ENCODE measurements at places on chromosomes 3 and 15. TPM values are rescaled to one million over a fixed set of nuclear protein-coding genes. Genes with fewer than 3 reads are reported as not detected.

DNA sequence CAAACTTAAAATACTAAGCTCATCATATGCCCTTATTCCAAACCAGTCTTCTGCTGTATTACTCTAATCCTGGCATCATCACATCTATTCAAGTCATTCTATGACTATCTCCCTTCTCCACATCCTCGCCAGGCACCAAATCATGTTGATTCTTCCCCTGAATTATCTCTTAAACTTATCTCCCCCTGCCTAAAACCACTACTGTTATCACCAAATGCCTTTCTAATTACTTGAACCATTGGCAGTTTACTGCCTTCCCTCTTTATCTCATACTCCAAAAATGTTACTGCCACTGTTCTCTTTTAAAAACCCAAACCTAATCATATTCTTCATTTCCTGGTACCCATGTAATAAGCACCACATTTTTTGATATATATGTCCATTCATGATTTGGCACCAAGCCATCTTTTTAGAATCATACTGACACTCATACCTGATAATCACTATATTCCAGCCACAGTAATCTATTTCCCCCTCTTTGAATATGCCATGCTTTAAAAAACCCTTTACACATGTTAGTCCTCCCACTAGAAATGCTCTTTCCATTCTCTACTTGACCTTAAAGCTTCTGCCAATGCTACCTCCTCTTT lies 126.8 kb downstream of the PEAK1 start:
- DNase-seq = no peak

DNA sequence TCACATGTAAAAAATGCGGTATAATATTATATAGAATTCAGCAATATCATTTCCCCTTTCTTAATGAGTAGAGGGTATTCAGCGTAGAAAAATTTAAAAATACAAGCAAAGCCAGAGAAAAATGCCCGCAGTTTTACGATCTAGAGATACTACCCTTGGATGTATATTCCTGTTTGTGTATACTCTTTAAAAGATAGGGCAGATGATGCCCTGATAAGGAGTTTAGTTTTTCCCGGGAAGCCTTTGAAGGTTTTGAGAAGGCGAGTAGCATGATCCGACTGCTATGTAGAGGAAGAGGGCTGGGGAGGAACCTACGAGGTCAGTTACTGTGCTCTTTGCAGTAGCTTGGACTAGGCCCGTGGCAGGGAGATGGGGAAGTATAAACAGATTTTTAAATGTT lies 1.2 kb downstream of the YEATS2 start:
- DNase-seq = no peak

The CACNA2D2 gene
- 14.0 TPM for polyA plus RNA-seq

The SCN11A gene
- polyA plus RNA-seq = 0.54 TPM

DNA sequence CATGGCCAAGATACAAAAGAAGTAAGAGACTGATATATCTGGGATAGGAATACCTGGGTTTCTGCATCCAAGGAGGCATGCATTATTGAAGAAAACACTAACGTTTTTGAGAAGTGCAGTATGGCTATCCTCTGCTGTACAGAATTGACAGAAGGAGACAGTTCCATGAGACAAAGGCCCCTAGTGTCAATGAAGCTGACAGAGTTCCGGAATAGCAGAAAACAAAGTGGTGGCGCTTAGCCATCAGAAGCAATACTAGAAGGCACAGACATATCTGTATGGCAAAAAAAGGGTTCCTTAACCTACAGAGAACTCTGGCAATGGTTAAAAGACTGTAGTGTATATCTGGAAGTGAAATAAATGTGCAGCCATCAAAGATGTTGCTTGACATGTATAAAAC lies 77.8 kb downstream of the VGLL3 start:
- DNase-seq = no peak

GRCh38 chr3:133892541-133893231 lies 3.0 kb downstream of the RAB6B start:
- no peak for DNase-seq

DNA sequence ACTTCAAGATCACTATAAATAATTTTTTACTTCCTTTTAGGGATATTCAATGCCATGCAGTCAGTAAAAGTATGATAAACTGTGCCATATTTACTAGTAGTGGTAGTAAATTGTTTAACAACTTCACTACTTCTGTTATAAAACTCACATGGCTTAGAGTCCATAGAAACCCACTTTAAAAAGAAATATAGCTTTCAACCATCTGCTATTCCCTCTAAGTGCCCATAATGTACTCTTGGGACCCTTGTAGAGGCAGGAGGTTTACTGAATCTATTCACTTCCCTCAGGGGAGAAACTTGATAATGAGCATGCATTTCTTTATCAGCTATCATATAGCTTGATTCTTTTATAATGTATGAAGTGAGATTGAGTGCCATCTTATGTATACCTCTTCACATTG lies 1448.4 kb upstream of the ALCAM start:
- no peak for DNase-seq

The CCR9 gene
- polyA plus RNA-seq = not detected

DNA sequence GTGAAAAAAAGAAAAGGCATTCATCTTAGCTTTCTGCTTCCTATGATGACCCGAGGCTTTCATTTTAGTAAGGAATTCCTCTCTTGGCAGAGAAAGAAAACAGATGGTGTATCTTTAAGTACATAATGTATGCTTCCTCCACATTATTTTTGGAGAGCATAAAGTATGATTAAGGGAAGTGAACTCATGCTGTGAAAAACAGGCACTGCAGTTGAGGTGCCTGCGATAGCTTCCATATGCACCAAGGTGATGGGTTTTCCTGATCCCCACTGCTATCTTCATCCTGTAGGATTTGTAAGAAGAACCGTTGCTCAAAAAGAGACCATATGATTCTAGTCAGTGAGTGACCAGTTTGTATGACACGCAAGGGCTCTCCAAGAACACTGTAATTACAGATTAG lies 411.5 kb upstream of the MCTP2 start:
- DNase-seq = no peak

DNA sequence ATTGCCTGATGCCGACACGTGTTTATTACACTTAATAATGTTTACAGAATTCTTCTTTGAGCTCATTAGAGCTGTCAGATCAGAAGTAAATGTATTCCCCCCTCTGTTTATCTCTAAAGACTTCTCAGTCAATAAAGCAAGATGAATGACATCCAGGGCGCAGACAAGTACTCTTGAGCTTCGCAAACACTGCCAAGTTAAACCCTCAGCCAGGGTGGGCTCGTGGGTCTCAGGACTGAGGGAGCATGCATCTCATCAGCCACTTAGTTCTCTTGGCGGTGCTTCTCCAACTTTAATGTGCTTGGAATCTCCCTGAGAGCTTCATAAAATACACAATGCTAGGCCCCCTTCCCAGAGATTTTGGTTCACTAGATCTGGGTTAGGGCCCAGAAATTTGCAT lies 333.9 kb upstream of the THRB start:
- DNase-seq = no peak

DNA sequence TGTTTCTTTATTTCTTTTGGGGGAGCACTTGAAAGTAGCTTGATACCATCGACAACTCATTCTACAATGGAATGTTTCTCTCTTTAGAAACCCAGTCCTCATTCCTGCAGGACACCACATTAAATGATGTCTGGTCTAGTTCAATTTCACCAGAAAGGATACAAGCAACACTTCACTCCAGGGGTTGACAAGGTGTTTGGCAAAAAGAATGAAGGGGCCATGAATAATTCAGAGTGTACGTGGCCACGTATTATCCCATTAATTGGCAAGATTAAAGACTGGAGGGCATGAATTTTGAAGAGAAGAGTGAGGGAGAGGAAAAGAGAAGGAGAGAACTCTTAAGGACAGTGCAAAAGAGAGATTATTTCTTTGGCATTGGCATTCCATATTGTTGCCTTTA lies 705 bp downstream of the TMPRSS7 start:
- DNase-seq = no peak

- no peak for DNase-seq
Measured at GRCh38 chr3:117958027-117958426, 1076.6 kb downstream of the IGSF11 start.

GRCh38 chr15:35736150-35736549 lies 190.2 kb upstream of the DPH6 start:
- DNase-seq = no peak

GRCh38 chr3:115922681-115923347 lies 299.5 kb downstream of the GAP43 start:
- no peak for DNase-seq

DNA sequence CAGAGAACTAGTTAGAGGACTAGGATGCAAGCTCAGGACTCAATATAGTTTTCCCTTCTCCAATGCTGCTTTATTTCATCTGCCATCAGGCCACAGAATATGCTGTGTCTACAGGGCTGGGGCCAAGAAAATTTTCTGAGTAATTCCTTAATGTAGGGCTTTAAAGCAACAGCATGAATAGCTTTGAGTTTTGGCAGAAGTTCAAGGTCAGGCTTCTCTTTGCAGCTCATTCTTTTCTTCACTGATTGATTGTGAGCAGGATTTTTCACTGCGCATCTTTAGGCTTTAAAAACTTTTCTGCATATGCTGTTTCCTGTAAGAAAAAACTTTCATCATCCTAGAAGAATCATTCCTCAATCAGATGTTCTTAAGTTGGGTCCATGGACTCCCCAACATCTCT lies 4.6 kb downstream of the TMEM108 start:
- no peak for DNase-seq

DNA sequence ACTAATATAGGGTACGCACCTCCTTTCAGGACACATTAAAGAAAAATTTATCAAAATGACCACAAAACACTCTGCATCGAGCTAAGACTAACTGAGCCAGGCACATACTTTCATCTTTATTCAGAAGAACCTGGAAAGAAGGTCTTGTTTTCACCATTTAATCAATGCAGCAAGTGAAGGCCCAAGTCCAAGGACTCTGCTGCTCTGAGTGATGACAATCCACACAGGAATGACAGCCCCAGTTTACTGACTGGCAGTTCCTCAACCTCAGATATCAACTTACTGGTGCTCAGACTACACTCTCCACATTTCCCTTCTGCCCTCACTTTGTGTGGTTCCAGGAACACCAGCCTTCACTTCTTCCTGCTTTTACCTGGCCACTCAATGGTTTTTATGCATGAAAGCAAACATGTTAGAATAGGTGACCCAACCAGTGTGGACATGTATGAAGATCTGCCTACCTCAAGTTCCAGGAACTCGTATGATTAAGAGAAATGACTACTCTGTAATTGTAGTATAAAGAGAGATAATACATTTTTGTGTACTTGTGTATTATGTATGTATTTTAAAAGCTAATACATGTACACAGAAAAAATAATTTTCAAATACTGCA lies 29.1 kb upstream of the RASA2 start:
- DNase-seq = no peak

The SCAP gene
- 67.7 TPM for polyA plus RNA-seq

DNA sequence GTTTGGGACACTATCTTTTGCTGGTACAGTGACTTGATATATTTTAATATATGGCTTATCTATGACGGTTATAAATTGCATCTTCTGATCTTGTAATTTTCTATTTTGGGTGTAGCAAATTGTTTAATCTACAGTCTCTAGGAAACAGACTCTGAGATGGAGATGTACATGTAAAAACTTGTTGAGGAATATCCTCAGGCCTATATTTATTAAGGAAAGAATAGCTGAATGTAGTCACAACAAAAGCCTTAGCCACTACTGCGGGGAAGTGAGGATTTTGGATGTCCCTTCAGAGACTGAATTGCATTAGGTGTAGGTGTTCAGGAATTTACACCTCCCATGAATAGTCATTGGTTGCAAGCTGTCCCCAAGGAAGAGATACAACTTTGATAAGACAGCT lies 13.8 kb upstream of the OR5K3 start:
- DNase-seq = no peak

The MOBP gene
- polyA plus RNA-seq = not detected

The SPATA12 gene
- 0.07 TPM for polyA plus RNA-seq

The IP6K2 gene
- polyA plus RNA-seq = 195 TPM

GRCh38 chr15:70589221-70589620 lies 174.1 kb downstream of the UACA start:
- DNase-seq = no peak

- DNase-seq = no peak
Measured at GRCh38 chr3:9803494-9803893, 6.6 kb upstream of the TTLL3 start.

DNA sequence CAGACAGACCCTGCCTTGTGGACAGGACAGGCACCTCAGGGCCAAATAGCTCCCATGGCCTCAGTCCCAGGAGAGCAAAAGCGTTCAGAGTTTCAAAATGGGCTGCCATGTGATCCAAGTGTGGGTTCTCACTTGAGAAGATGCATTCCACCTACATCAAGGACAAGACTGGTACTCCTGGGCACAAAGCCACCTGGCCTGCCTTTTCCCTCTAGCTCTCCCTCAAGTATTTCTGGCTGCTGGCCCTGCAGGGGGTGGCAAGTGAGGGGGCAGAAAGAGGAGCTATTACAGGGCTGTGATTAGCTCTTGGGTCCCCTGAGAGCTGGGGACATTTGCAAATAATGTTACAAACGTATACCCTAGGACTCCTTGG lies 6.5 kb upstream of the COL7A1 start:
- DNase-seq = no peak

The CPLX3 gene
- not detected for polyA plus RNA-seq

- no peak for DNase-seq
Measured at GRCh38 chr3:3165241-3165640, 14.2 kb downstream of the CRBN start.

The USP8 gene
- polyA plus RNA-seq = 59.3 TPM

All from right renal cortex interstitium (tissue), 3 donors.